Thyroid gland (tissue), 4 donors: ENCODE measurements at places on chromosomes 7 and 10. TPM values are rescaled to one million over a fixed set of nuclear protein-coding genes. Genes with fewer than 3 reads are reported as not detected.

The NYAP1 gene
- total RNA-seq = not detected

The PKD2L1 gene
- total RNA-seq = not detected

The CLRN3 gene
- total RNA-seq = not detected

The NEUROG3 gene
- not detected for total RNA-seq

The EPHA1 gene
- total RNA-seq = 22.4 TPM
